ENCODE measurements at places on chromosomes 3 and 15.
A peak's percentile ranks its signal among the peaks of the same experiment; 100 is the strongest.

DNA sequence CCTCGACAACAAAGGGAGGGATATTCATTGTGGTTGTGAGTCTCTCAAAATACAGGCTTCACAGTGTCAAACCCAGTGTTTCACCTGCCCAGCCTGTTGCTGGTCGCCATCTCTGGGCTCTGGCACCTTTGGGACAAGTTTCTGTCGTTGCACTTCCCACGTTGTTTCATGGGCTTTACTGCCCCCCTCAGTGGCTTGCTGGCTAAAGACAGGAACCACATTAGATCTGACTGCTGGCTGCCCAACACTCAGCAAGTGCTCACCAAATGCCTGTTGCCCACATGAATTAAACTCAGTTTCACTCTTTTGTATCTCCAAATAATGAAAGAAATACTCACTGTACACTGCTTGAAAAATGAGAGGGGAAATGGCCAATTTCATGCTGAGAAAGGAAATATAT, 27.6 kb downstream of the FOXL2 start:
- no peak for DNase-seq

GRCh38 chr15:96326328-96327154, 4.0 kb upstream of the NR2F2 start:
- DNase-seq = no peak

DNA sequence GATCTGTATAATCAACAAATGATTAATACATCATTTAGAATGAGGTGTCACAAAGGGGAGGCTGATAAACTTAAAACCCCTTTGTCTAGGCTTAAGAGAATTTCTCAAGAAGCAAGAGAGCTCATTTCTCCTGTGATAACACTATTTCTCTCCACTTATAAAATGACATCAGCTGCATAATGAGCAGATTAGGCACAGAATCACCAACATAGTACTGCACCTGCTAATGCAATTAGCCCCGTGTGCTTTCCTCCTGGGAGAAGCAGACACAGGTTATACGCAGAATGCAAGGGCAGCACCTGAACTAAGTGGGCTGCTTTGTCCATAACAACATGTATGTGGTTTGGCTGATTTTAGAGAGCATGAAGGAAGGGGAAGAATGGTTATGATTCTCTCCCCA, 515.3 kb upstream of the CFAP20DC start:
- no peak for DNase-seq

GRCh38 chr15:41465822-41466421, 27.8 kb upstream of the ITPKA start:
- peak; percentile 36 for DNase-seq

GRCh38 chr3:28140664-28141063, 100.8 kb upstream of the CMC1 start:
- DNase-seq = no peak

DNA sequence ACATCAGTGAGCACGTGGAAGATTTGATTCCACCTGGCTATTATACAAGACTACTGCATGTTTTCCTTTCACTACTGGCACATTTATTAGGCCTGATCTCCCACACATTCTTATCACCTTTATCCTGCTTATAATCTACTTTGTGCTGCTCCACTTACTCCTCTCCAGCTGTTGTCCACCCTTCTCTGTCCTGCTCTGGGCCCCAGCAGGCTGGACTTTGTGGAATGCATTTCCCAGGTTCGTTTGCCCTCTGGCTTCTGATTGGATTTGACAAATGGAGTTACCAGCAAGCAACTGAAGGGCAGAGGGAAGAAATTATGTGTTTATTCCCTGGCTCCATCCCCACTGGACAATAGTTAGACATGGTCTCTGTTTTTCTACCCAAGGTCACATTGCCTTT, 75.5 kb downstream of the DCLK3 start:
- no peak for DNase-seq

- DNase-seq = no peak
Observed at GRCh38 chr3:187198490-187198889, 1.2 kb downstream of the RTP1 start.

Measured in skeletal muscle cell (primary cell).